ENCODE measurements at places on chromosomes 2 and 18.

GRCh38 chr2:241329669-241330615 is 14.2 kb downstream of the SEPTIN2 start:
- DNase-seq = no peak

- peak; percentile 35 for DNase-seq
These were observed 15.0 kb downstream of the KCNJ13 start for GRCh38 chr2:232761301-232761907.

DNA sequence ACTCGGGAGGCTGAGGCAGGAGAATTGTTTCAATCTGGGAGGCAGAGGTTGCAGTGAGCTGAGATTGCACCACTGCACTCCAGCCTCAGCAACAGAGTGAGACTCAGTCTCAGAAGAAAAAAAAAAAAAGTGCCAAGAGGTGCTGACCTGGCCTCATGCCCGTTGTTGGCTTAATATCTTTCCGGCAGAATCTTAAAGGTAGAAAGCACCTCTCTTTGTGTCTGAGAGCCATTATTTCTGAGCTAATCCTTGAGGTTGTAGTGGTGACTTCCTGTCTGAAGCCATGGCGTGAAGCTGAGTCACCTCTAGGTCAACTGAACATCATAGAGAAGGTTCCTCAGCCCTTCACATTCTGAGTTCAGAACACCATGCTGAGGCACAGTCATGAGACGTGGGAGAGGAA is 60.4 kb downstream of the WDSUB1 start:
- DNase-seq = peak; percentile 27

GRCh38 chr2:64481665-64482064 is 27.7 kb downstream of the LGALSL start:
- no peak for DNase-seq

GRCh38 chr2:225425284-225425683 is 25.8 kb downstream of the NYAP2 start:
- no peak for DNase-seq

DNA sequence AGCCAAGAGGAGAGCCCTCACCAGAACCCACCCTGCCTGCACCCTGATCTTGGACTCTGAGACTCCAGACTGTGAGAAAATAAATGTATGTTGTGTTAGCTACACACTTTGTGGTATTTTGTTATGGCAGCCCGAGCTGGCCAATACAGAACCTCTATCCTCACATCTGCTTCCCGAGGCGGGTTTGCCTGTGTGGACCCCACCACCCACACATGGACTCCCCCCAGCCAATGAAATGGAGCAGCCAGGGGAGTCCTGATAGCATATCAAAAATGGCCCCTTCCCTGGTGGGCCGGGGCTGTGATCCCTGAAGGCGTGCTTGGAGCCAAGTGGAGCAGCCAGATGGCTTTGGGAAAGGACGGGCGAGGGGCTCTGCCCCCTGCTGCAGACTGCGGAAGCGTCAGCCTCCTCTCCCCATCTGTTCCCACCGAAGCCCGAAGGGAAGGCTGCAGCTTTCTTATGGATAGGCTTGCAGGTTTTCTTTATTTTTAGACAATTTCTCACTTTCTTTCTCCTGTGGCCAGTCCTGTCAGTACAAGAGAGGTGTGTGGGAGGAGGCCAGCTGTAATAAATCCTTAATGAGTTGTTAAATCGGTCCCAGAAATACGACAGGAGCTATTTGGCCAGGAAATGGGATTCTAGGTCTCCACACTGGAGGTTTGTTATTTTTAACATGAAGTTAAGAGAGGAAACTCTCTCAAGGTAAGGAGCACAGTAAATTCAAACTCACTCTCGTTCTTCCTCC is 34.4 kb downstream of the TEX51 start:
- DNase-seq = no peak

GRCh38 chr18:35348001-35348400 is 3.8 kb upstream of the ZNF24 start:
- DNase-seq = no peak

All from RWPE1 (cell line).